ENCODE measurements at places on chromosomes 4 and X.
A peak's percentile ranks its signal among the peaks of the same experiment; 100 is the strongest.

DNA sequence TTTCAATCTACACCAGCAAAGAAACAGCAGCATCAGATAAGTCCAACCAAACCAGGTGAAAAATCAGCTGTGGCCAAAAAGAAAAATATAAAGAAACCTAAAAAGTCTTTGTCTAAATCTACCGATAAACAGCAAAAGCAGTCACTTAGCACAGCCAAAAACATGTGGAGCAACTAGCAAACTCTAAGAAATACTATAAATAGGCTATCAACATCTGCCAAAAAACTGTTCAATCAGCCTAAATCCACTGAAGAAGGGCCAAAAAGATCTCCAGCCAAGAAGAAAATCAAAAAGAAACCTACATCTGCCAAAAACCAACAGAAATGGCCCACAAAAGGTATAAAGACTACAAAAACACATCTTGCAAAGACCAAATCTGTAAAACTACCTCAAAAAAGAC is 36.7 kb upstream of the CABS1 start:
- DNase-seq = no peak

- DNase-seq = no peak
Measured at GRCh38 chr4:40228497-40229365, 31.9 kb downstream of the RHOH start.

DNA sequence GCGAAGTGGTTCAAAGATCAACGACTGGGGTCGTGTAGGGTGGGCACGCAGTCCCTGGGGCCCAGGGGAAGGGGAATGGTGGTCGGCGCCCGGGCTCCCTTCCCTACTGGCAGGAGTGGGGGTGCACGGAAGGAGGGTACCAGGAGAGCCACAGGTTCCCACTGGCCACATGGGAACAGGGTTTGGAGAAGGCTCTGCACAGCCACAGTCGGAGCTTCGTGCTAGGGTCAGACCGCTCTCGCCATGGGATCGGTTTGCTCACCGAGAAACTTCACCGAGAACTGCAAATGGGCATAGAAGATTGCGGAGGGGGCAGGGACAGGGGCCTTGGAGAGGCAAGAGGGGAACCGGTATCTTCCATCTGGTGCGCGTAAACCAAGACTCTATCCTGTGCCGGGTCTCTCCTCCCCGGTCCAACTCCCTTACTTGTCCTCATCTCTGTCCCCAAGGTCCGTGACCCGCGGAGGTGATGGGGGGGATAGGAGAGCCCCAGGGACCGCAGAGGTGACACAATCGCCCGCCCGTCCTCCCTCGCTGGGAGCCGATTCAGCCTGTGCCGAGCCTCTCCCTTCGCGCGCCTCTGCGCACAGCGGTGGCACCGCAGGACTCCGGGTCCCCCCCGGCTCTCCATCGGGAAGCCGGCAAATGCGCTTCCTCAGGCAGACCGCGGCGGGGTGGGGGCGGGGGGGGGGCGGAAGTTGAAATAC is 1.0 kb downstream of the SCD5 start:
- no peak for DNase-seq

GRCh38 chr4:116272336-116272735 is 813.0 kb downstream of the TRAM1L1 start:
- no peak for DNase-seq

GRCh38 chrX:24357106-24357505 is 3.3 kb upstream of the SUPT20HL1 start:
- peak; percentile 27 for DNase-seq

GRCh38 chr4:59200992-59201391 is 1999.1 kb upstream of the ADGRL3 start:
- DNase-seq = peak; percentile 13

- DNase-seq = no peak
Measured at GRCh38 chrX:17798921-17799320, 61.6 kb downstream of the SCML1 start.

GRCh38 chr4:73891739-73892405 is 22.7 kb downstream of the CXCL1 start:
- DNase-seq = no peak

- no peak for DNase-seq
Measured at GRCh38 chrX:105565856-105566255, 256.5 kb upstream of the NRK start.

- no peak for DNase-seq
Measured at GRCh38 chrX:150119323-150119722, 181.0 kb upstream of the EOLA2 start.

- DNase-seq = no peak
Measured at GRCh38 chrX:32514986-32515385, 696.4 kb downstream of the DMD start.

Measured in Kasumi-1 (cell line).